ENCODE measurements at places on chromosomes 12 and 14.

DNA sequence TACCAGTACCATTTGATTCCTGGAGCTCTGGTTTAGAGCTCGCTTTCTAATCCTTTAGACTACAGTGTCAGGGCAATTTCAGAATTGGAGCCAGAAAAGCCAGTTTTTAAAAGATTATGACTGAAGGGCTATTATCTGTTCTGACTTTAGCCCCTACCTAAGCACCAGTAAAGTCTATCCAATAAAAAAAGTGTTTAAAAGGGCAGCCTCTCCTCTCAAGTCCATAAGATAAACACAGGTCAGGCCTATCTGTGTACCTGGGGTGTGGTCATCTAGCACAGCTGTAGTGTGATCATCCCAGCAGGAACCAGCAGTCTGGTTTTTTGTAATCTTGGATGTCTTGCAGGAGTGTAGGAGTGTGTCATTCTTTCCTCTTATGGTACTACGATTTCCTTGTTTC is 6.6 kb downstream of the APPL2 start:
- no peak for DNase-seq

- DNase-seq = peak; percentile 45
These were observed 46.7 kb upstream of the OASL start for GRCh38 chr12:121085506-121086353.

DNA sequence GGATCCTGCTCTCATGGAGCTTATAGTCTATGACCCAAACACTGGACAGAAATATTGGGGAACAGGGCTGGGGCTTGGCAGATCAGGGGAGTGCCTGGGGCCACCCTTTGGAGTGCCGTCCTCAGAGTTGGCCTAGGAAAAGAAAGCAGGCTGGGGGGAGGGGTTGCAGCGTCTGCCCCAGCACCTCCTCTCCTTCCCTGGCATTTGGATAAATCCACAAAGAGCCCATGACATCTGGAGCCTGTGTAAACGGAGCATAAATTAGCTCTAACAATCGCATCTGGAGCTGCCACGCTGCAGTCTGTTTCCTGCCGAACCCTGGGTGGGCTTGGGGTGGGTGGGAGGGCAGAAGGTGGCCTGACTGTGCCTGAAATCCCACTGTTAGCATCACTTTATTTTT is 63.8 kb downstream of the MVK start:
- DNase-seq = no peak

GRCh38 chr14:82533351-82533750 is 999.7 kb upstream of the SEL1L start:
- no peak for DNase-seq

DNA sequence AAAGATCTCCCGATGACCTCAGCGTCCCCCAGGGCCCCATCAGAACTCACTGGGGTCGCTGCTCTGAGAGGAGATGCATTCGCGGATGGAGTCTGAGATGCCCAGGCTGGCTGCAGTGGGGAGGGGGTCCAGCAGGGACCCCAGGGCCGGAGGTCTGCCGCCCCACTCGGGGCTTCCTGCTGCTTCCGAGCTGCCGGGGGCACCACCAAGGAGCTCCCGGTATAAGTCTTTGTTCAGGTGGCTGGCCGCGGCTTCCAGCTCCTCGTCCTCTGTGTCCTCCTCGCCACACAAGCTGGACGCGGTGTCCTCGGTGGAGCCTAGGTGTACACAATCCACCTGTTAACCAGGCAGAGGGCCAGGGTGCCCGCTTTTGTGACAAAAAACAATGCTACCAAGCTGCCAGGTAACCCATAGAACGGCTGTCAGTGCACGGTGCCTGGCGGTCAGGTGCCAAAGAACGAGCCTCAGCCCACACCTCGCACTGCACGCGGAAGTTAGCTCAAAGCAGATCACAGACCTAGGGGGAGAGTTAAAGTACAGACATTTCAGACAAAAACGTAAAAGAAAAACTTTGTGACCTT is 26.6 kb upstream of the BTBD6 start:
- no peak for DNase-seq

DNA sequence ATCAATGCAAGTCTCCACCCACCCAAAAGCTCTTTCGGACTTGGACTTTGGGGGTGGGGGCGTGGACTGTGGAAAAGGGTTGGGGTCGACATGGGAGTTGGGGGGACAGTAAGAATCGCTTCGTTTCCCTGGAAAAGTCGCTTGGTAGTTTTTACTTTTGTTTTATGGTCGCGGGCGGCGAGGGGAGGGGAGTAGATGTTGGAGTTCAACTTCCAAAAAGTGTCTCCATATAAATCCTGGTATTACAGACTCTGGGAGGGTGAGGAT is 568 bp upstream of the BCL11B start:
- no peak for DNase-seq

DNA sequence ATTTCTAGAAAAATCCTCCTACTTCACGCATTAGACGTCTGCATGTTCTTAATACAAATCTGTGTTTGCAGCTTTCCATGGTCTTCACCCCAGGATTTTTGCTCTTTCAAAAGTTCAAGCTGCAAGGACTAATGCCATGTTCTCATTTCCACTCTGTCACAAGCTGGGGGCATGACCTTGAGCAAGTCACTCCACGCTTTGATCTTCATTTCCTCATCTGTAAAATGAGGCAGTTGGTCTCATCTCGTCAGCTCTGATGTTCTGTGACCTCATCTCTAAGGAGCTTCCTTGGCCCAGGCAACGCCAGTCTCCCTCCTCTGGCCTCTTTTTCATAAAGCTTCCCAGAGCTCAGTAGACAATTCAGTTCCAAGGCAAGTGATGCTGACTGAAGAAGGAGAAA is 18.8 kb upstream of the BMP4 start:
- DNase-seq = no peak

Measured in activated CD8-positive, alpha-beta memory T cell treated with anti-CD3 and anti-CD28 coated beads for 24 hours (primary cell).